ENCODE measurements at places on chromosomes 6 and 20.
A peak's percentile ranks its signal among the peaks of the same experiment; 100 is the strongest.

DNA sequence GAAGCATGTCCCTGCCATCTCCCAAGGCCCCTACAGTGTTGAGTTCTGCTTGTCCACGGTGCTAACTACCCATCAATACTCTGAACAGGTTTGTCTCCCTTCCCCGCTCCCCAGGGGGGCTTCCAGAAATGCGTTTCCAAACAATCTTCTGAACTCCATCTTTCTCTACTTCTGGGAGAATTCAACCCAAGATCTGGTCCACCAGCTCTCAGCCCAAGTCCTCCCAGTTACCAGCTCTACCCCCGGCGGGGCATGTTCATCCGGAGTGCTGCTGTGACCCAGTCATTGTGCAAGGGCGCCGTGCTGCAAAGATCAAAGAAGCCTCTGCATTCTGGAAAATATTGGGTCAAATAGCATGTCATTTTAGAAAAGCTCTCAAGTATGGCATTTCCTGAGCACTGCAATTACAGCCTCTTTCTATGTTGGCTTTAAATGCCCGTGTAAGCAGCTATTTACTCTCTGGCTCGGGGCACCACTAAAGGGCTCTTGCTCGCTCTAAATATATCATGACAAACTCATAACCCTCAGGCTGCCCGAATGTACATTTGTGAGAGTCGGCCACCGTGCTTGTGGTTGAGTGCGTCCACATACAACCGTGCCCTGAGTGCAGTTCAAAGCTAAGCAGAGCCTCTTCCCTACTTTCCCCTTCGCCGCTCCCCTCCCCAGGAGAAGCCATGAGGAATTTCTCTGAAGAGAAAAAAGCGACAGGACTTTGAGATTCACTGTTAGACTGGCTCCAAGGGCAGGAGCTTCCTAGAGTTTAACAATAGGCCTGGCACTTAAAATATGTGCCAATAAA is 71.6 kb downstream of the BANF2 start:
- DNase-seq = no peak

- no peak for DNase-seq
Measured at GRCh38 chr6:44487002-44487401, 99.5 kb downstream of the CDC5L start.

GRCh38 chr6:38593409-38593808 is 46.3 kb downstream of the BTBD9 start:
- DNase-seq = no peak

GRCh38 chr6:105278813-105279212 is 99.0 kb upstream of the POPDC3 start:
- DNase-seq = no peak

DNA sequence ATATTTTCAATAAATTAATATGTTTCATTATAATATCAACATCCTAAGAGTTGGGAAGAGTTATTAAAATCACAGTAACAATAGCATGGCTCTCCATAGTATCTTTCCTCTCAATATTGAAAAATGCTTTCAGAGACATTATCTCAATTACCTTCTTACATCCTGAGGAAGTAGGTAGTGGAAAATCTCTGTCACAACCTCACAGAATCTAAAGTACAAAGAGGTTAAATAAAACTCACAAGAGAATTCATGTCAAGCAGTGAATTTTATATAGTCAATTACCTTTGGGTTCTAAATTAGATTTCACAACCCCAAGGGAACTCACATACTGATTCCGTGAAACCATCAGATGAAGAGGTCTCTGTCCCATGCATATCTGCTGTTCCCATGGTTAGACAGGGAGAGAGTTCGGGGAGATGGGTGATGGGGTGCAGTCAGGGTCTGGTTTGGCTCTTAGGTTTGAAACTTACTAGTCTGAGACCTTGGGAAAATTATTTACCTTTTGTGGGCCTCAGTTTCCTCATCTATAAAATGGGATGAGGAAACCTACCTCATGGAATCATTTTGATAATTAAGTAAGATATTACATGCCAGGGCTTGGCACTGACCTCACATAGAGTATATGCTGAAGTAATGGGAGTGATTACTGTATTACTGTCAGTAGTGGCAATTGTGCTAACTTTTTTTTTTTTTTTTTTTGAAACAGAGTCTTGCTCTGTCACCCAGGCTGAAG is 74.0 kb upstream of the SNX9 start:
- DNase-seq = no peak

DNA sequence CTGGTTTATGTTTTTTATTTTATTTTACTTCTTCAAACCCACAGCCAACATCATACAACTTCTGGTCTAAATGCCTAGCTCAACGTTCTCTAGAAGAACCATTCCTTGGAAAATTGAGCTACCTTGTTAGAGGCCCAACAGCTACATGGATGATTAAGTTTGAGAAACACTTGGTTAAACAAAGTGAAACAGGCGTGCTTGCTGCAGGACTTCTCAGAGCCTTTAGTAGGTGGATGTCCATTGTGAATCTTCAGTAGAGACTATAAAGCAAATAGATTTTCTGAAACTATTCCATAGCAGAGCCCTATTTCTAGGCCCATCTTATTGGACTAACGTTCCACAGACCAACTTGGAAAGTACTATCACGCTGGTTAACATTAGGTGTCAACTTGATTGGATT is 51.3 kb downstream of the BCAS1 start:
- no peak for DNase-seq

DNA sequence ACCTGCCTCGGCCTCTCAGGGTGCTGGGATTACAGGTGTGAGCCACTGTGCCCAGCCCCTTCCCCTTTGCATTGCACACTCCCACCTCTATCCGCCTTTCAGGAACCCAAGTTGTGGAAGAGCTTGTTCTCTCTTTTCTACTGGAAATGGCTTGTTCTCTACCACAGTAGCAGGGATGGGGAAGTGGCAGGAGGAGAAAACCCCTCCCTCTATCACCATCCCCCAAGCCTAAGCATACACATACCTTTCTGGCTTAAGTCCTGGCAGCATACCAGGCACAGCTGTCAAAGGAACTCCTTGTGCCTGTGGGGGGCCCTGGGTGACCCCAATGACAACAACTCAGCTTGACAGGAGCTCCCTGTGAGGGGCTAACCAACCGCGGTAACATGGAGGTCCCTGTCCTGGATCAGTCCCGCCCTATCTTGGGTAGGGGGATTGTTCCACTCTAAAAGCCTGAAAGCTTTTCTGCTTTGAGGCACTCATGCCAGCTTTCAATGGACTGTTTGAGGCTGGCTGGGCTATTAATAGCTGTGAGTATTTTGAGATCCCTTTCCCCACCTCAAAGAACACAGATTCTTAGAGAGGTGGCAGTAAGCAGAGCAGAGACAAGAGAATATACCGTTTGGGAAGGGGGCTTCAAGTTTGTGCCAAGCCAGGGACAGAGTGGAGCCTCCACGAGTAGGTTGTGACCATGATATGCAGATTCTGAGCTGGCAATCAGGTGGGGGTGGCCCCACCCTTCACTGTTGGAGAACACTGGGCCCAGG is 2.3 kb downstream of the KLHDC3 start:
- DNase-seq = no peak

GRCh38 chr20:20557406-20557805 is 155.0 kb downstream of the RALGAPA2 start:
- DNase-seq = no peak

DNA sequence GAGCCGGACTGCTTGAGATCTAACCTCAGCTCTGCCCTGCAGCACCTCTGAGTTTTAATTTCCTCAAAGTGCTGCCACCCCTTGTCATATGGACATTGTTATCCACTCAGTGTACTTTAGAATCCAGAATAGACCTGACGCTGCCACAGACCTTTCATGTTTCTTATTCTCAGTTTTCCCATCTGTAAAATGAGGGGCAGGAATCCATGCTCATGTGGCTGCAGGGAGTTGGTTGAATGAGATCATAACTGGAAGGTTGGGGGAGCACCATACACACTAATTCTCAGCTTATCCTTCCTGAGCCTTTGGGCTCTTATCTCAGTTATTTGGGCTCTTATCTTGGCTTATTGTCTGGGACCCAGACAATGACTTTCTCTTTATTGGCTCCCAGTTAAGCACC is 2.3 kb downstream of the PABPC1L start:
- DNase-seq = no peak

- no peak for DNase-seq
Measured at GRCh38 chr6:3273707-3274521, 15.2 kb downstream of the PSMG4 start.

GRCh38 chr20:25145131-25145530 is 50.4 kb upstream of the ENTPD6 start:
- no peak for DNase-seq

- DNase-seq = no peak
Measured at GRCh38 chr6:90369651-90370050, 73.0 kb upstream of the BACH2 start.

- DNase-seq = no peak
Measured at GRCh38 chr6:63121166-63121565, 90.1 kb upstream of the FKBP1C start.

GRCh38 chr6:107228754-107229153 is 113.4 kb upstream of the BEND3 start:
- DNase-seq = no peak

DNA sequence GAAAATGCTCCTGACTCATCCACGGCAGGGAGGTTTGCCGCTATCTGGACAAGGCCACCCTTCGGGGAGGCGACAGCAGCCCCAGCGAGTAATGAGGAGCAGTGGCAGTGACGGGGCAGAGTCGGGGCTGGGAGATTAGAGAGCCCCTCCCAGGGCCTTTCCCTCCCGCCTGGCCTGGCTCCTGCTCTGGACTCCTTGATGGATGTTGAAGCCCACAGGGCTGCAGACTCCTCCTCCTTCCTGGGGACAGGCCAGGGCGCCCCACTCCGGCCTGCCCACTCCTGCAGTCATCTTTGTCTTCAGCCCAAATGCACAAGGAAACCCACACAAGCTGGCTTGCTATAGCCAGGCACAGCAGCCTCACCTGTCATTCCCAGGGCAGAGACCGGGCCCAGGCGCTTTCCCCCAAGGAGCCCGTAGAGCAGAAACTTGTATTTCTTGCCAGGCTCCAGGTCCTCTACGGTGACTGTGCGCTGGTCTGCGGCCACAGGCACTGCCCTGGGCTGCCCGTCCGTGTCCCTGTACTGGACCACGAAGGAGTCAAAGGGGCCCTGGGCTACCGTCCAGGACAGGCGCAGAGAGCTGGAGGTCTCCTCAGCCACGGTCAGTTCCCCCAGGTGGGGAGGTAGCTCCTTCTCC is 7.7 kb downstream of the CYP21A2 start:
- no peak for DNase-seq

- no peak for DNase-seq
Measured at GRCh38 chr20:19473922-19474286, 261.5 kb downstream of the SLC24A3 start.

DNA sequence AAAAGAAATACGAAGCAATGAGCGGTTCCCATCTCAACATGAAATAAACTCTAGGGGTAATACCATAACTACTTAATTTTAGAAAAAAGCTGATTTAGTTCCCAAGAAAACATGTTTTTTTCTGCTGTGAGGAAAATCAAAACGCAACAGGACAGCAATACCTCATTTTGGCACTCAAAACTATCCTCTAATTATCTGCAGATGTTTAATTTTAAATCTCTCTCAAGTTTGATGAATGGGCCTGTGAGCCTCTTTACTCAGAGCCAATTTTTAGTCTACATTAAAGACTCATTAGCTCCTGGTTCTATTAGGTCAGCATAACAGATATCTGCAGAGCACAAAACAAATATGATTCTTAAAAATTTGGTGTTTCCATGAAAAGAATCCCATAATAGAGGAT is 28.1 kb downstream of the RNF24 start:
- no peak for DNase-seq

DNA sequence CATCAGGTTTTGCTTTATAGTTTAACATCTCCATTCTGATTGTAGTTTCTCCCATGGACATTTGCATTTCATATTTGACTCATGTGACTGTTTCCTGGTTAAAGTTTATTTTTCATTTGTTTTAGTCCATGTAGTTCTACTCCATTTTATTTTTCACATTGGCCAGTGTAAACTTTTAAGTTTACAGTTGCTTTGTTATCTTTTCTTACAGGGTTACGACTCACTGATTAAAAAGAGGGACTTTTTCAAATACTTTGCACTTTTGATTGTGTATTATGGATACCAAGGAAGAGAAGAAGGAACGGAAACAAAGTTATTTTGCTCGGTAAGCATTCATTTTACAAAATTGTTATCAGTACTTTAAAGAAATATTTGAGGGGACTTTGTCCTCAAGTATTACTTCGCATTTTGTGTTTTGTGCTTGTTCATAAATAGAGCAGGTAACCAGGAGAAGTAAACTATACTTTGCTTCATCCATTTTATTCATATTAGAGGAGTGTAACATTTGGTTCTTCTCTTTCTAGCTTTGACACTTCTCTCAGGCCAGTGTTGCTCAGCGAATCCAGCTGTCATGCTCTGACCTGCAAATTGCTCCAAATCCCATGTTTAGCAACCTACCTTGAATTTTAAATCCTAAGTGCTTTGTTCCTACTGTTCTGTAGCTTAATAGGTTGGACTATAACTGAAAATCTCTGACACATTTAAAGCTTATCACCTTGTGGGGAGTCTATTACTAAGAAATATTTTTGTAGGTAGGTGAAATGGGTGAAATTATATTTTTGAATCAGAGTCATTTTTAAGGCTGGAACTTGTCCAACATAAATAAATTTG is 24.5 kb downstream of the NCOA7 start:
- DNase-seq = no peak

GRCh38 chr6:131782764-131783163 is 25.1 kb upstream of the ENPP1 start:
- DNase-seq = no peak

- no peak for DNase-seq
Measured at GRCh38 chr6:149056777-149057463, 260.6 kb upstream of the TAB2 start.

GRCh38 chr6:76682842-76683241 is 610.4 kb upstream of the IMPG1 start:
- peak; percentile 12 for DNase-seq

- DNase-seq = no peak
Measured at GRCh38 chr6:3608159-3608558, 143.4 kb downstream of the PXDC1 start.

DNA sequence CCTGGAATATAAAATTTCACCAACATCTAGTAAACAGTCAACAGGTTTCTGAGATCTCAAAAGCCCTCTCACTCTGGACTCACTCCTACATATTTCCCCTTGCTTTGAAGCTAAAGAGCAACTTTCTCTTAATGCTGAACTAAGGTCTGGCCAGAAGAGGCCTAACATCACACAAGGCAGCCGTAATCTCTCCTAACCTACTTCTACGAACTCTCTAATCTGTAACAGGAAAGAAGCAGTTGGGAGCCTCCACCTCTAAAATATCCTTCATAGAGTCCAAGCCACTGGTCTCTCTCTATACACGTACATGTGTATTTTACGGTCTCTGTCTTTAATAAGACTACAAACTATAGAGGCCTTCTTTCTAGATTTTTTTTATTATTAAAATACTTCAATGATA is 72.0 kb downstream of the REV3L start:
- no peak for DNase-seq
